Tibial nerve (tissue), 4 donors: ENCODE measurements at places on chromosomes 2 and 18. TPM values are rescaled to one million over a fixed set of nuclear protein-coding genes. Genes with fewer than 3 reads are reported as not detected.

MOGAT1 gene
- total RNA-seq: not detected

- DNase-seq: no peak
- no peaks in the 10 kb centered on the region for H3K4me1 ChIP-seq
- no peak overlapping the region for H3K4me3 ChIP-seq
- H3K27me3 ChIP-seq: no peaks in the 10 kb centered on the region
- no peak overlapping the region for H3K27ac ChIP-seq
These were observed 28.0 kb downstream of the DIPK1C start for GRCh38 chr18:74429096-74429495.

DNA sequence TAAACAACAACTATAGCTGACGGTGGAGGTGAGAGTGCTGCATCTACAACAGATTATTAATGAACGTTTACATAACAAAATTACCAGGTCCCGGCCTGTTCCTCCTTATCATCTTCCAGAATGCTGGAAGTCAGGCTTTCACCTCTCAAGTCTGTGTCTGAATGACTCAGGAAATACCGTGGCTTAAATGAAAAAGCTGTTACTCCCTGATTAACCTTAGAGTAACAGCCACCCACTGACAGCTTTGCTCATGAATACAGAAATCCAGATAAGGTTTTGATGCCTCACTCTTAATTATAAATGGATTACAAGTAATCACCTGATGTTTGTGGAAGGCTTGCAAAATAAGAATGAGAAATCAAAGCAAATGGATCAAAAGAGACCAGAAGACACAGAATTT is 885.3 kb upstream of the CELF4 start:
- no peaks in the 10 kb centered on the region for H3K27me3 ChIP-seq
- H3K27ac ChIP-seq: no peak overlapping the region
- H3K36me3 ChIP-seq: no peaks in the 10 kb centered on the region
- H3K4me1 ChIP-seq: no peaks in the 10 kb centered on the region

ATP8B1 gene
- 10.2 TPM for total RNA-seq

DNA sequence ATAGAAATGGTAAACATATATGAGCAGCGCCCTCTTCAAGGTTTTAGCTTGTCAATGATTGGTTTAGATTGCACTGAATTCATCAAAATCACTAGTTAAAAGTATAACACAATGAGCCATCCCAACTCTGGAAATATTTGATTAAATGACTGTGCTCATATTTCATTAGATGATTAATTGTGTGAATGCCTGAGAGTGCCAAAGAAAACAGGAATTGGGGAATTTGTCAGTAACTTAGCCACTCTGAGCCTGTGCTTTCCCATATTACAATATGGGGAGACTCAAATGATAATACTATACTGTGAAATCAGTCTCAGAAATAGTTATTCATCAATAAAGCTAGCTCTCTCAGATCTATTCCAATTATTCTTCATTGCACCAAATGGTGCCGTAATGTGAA is 2087.6 kb upstream of the CELF4 start:
- H3K27ac ChIP-seq: no peak overlapping the region
- no peaks in the 10 kb centered on the region for H3K27me3 ChIP-seq
- no peaks in the 10 kb centered on the region for H3K4me1 ChIP-seq
